ENCODE measurements at places on chromosomes 11 and 22.

- no peak for DNase-seq
Observed at GRCh38 chr11:10779086-10779485, 28.0 kb downstream of the CTR9 start.

DNA sequence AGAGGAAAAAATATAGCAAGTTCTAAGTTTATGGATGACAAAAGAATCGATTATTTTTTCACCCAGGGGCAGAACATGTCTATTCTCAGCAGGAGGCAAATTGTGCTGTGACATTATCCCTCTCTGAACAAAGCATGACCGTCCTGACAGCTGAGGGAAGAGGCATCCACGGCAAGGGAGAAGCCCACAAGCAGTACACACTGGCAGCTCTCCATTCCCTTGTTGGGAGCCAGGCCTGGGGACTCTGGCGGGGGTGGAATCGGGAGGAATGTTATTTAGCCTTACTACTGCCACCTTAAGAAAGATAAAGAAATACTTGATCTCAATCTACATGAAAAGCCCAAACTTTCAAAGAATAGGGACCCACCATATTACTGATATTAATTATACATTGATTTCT, 3.4 kb downstream of the KIRREL3 start:
- no peak for DNase-seq

DNA sequence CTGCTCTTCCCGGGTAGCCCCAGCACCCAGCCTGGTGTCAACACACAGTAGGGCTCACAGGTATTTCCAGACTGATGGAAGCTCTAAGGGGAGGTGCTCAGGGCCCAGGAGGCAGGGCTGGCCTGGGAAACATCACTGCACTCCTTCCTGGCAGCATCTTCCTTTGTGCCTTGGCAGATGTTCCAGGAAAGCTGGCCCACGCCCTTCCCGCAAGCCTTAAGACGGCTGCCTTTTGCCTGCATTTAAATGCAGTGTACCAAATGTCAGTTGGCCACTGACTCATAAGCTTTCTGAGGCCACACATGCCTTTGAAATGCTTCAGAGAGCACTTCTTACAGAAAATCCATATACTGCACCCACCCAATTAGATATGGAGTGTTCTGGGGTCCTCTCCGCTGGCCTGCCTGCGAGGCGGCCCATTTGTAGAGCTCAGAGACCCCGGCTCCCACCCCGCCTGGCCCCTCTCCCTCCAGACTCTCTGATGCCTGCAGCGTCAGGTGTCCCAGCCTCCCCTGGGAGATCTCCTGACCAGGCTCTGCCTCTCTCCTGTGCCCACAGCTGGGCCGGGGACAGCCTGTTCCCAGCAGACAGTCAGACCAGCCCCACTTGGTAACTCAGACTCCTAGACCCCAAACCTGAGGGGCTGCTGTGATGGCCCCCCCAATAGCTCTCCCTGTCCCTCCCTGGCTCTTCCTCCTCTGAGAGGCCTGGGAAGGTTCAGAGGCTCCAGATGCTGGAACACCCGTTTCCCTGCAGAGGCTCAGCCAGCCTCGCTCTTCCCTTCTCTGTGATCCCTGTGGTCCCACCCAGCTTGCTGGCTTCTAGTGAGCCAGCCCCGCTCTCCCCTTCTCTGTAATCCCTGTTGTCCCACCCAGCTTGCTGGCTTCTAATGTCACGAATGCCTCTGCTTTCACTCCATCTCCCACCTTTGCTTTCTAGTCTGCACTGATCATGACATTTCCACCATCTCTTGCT, 47.6 kb upstream of the THY1 start:
- DNase-seq = no peak

- DNase-seq = no peak
Observed at GRCh38 chr22:44642096-44642644, 59.8 kb upstream of the PRR5 start.

DNA sequence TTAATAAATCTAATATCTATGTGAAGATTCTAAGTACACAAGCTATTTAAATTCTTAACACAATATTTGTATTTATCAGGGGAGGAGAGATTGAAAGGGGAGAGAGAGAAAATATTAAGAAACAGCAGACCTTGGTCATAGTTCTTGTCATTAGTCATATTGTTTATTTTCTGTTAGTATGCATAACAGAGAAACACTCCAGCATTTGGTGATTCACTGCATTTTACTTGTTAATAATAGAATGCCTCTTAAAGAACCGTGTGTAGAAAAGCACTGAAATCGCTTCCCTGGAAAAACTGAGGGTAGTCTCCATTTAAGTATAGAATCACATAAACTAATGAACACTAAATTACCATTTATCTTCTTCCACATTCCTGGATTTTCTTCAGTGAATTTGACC, 122.7 kb upstream of the TRPC6 start:
- no peak for DNase-seq

DNA sequence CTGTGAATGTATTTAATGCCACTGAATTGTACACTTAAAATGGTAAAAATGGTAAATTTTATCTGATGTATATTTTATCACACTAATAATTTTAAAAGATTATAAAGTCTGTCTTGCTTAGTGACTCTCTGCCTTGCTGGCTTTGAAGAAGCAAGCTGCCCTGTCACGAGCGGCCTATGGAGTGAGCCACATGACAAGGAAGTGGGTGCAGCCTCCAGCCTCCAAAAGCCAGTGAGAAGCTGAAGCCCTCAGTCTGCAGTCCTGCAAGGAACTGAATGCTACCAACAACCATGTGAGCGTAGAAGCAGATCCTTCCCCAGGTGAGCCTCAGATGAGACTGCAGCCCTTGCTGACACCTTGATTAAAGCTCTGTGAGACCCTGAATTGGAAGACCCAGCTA, 20.0 kb downstream of the C11orf24 start:
- no peak for DNase-seq

GRCh38 chr11:33912405-33913361, 20.8 kb upstream of the LMO2 start:
- no peak for DNase-seq

DNA sequence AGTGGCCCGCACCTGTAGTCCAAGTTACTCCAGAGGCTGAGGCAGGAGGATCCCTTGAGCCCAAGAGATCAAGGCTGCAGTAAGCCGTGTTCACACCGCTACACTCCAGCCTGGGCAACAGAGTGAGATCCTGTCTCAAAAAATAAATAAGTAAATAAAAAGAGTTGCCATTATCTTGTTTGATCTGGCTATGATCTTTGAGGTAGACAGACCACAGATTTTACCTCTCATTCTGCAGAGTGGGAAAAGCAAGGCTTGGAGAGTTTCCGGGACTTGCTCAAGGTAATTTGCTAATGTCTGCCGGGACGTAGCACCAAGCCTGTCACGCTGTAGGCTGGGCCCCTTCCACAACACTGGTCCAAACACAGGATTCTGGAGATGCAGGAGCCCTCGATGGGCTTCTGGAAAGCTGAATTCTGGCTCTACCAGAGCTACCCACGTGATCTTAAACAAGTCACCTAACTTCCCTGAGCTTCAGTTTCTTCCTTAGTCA, 6.8 kb downstream of the GRAP2 start:
- DNase-seq = no peak

DNA sequence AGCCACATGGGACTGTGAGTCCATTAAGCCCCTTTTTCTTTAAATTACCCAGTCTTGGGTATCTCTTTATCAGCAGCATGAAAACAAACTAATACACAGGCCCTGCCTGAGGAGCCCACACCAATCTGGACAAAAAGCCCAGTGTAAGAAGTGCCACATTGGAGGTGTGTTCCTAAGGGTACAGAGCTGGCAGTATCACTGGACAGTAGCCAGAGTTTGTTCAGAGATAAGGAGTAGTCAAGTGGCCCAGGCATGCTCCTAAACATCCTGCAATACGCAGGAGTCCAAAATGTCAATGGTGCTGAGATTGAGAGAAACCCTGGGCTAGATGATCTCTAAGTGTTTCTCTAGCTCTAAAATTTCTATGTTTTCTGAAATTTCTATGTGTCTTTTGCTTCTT, 27.0 kb upstream of the POGLUT3 start:
- no peak for DNase-seq

- DNase-seq = no peak
Observed at GRCh38 chr11:127640561-127641451, 640.2 kb upstream of the KIRREL3 start.

DNA sequence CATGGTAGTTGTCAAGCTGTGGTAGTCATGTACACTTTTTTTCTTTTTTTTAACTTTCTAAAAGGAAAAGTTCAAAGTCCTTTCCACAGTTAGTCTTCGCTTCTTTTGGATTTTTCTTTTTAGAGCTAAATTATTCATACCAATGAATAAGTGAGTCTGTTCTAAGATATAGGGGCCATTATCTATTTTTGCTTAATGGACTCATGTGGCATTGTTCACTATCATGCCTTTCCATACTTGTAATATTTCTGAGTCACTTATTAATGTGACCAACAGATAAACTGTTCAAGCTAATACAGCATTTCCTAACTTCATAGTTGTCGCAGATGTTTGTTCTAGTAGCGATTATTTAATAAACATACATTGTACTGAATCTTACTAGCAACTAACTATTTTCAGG, 8.0 kb upstream of the B3GNT6 start:
- no peak for DNase-seq

DNA sequence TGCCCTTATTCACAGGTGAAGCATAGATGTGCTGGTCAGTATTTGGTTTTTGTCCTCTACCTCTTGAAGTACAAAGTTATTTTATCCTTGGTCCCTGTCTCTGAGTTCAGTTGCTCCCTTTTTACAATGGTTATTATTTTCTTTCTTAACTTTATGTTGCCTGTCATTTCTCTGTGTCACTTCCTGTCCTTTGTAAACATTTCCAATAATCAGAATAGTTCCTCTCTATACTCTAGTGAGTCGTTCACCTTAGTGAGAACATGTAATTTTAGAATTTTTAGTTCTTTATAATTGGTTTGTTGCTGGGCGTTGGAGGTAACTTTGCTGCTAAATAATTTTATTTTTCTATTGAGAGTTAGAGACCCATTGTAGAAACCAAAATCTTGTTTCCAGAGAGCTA, 16.0 kb downstream of the CSTPP1 start:
- DNase-seq = no peak

DNA sequence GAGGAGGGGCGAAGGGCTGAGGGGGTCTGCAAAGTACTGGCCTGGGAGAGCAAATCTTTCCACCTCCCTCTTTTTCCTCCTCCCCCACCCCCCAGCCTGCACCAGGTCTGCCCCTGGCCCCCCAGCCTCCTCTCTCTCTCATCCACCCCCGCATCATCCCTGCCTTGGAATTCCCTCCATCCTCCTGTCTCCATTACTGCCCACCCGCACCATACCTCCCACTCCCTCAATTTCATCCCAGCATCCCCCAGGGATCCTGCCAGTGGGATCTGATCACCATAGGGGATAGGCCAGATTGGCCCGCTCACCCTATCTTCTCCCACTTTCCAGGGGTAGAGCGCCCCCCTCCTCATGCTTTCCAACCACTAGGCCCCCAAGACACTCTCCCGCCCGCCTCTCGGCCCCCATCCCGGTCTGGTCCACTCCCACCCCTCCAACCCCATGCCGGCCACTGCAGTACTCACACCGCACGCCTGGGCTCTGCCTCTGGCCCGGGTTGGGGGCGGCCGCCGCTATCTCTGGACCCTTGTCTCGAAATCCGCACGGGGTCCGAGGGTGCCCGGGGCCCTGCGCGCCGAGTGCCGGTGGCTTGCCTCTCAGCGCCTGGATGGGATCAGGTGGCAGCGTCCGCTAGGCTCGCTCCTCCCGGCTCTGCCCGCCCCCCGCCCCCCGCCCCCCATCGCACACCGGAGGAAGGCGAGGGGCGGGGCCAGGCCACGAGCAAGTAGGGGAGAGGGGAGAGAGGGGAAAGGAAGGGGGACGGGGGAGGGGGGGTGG, at the start of gene GAL3ST3:
Gene GAL3ST3 (minus strand): TSS at position 615 of the 777 bp plus-strand sequence. CDS start 3,746 bp downstream, outside the sequence.
- DNase-seq = no peak

- DNase-seq = no peak
Observed at GRCh38 chr11:117497206-117497951, 169.7 kb downstream of the CEP164 start.

GRCh38 chr11:120824242-120824641, 199.7 kb upstream of the TBCEL start:
- DNase-seq = no peak

- no peak for DNase-seq
Observed at GRCh38 chr11:2787816-2788167, 88.0 kb upstream of the KCNQ1OT1 start.

DNA sequence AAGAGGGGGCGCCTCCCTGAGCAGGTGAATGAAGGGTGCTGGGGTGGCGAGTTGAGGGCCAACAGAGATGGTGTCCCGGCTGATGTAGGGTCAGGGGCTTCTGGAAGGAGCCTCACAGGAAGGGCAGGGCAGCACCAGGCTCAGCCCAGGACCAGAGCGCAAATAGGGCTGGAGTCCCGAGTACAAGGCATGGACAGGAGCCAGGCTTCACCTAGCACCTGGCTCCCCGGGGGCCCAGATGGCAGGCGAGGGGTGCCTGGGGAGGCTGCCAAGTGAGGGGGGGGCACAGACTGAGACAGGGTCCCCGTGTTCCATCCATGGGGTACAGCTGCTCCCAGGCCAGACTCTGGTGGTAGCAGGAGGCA, 105.8 kb downstream of the KCNQ1 start:
- no peak for DNase-seq

DNA sequence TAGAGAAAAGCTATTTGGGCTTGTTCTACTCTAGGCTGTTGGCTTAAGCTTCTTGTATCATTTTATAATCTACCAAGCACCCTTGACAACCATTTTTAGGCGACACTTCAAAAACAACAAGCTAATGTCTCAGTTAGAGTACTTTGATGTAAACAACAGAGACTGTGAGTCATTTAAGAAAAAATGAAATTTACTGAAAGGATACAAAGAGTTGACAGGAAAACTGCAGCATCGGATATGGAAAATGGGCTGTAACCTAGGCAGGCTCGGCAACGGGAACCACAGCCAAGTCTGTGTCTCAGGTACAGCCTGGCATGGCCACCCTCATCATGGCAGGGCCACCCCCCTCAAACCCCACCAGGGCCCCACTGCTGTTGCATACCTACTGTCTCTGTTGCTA, 4.4 kb upstream of the RNF169 start:
- no peak for DNase-seq

- no peak for DNase-seq
Observed at GRCh38 chr11:128525411-128526243, 61.7 kb downstream of the ETS1 start.

- no peak for DNase-seq
Observed at GRCh38 chr11:78622666-78623065, 48.0 kb upstream of the NARS2 start.

DNA sequence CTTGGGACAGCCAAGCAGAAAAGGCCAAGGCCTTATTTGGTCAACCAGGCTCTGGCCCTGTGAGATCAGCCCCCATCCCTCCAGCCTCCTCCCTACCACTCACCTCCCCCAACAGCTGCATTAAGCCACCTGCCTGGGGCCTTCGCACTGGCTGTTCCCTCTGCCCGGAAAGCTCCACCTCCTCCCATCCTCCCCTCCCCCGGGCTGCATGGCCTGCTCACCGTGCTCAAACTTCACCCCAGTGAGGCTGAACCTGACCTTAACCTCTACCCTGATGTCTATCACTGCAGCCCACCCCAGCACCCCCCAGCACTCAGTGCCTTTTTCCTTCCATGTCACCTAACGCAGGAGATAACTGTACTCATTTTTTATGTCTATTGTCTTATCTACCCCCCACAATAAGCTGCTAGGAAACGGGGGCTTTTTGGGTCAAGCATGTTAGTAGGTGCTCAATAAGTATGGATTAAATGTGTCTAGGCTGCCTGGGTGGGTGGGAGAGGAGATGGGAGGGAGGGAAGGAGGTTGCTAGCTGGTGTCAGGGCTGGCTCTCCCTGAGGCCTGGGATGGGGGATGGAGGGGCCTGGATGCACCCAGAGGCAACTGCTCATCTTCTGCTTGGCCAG, 912 bp downstream of the PTPRCAP start:
- DNase-seq = no peak

Measured in neural crest cell (in vitro differentiated cells).